Choroid plexus epithelial cell (primary cell): ENCODE measurements at places on chromosomes 6 and 20.
A peak's percentile ranks its signal among the peaks of the same experiment; 100 is the strongest.

DNA sequence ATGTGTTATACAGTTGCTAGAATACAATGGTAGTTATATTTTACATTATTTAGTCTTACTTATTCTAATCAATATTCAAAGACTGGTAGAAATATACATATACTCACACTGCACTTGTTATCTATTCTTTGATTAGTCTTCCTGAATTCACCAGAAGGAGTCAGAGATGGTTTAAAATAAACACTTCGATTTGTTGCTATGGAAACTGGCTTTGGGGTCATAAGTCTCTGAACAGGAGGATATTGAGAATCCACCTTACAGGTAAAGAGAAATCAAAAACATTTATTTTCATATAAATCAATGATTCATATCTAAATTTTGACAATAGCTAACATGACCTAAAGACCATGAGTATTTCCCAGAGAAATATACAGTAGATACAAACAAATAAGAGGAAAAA lies 41.6 kb downstream of the NUP153 start:
- no peak for DNase-seq

DNA sequence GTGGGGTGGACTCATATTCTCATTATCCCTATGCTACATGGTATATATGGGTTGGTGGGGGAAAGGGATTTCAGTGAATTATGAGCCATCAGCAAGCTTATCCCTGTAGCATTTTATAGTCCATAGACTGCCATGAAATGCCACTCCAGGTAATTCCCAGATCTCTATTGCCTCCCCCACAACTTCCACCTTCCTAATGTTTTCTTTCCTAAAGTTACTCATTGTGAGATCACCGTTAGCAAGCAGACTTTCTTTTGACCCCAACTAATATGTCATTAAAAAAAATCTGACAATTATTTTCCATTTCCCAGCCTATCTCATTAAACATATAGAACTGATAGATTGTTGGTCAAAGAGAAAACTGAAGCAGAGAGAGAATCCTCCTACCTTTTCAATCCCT lies 40.7 kb upstream of the TBX18 start:
- DNase-seq, result no peak

GRCh38 chr6:134590449-134590848 lies 272.5 kb upstream of the SGK1 start:
- no peak for DNase-seq

DNA sequence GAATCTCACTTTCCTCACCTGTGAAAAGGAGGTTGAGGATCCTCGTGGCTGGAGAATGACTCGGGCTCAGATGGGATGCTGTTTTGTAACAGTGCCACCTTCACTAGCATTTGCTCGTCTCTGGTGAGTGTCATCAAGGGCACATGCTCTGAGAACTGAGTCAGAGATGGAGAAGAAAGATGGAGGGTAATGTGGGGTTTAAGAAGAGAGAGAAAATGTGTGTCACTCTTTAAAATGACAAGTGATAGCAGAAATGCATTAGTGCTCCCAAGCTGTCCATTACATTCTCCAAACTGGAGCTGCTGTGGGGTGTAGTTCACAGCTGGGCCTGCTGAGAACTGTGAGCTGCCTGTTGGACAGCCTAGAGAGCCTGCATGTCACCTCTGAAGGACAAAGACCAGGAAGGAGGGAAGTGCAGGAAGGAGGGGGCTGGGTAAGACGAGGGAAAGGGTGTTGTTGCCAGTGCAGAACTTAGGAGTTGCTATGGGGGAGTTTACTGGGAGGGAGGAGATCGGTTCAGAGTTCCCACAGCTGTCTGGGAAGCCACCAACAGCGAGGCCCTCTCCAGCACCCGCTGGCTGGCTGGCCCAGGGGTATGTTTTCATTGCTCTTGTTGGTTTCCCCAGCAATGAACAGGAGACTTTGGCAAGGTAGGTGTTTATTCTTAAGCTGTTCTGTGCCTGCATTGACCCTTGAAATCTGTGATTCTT lies 19.8 kb downstream of the GMPR start:
- DNase-seq, result no peak

GRCh38 chr20:17810062-17810631 lies 110.4 kb downstream of the BANF2 start:
- no peak for DNase-seq

GRCh38 chr6:75745404-75745803 lies 3.6 kb upstream of the MYO6 start:
- no peak for DNase-seq

DNA sequence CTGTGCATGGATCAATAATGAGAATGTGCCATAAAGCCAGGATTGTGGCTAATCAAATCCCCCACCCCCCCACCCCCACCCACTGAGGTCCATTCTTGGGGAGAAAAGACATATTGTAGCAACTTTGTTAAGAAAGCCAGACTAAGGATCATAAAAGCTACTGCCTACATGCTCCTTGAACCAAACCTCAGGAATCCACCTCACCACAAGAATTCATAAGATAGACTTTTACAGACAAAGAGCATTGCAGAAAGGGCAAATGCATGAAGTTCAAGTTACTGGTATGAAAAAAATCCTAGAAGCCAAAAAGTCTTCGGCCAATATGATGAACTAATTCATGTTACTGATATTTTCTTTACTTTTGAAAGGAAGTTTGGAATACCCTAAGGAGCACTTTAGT lies 187.9 kb upstream of the ARID1B start:
- peak; percentile 84 for DNase-seq

DNA sequence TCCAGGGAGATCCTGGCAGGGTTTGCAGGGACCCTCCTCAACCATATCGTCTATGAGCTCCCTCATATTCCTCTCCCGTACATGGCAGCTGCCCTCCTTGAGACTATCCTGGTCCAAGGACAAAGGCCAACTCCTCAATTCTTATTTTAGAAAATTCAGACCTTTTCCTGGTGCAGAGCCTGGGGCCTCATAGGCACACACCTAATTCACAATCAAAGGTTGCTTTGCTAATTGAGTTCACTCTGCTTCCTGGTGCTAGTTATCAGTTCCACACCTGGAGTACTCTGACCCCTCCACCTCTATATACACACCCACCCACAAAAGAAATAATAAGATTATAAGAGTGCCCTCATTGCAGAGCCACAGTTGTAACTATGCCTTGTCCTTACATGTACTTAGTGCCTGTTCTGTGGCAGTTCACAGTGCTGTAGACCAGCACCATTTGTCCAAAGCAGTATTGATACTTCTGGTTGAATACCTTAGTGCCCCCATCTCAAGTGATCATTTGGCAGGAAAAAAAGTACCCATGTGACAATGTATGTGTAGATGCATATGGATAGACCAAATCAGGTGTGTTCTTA lies 38.7 kb downstream of the GSS start:
- no peak for DNase-seq

- DNase-seq, result no peak
These were observed 7.3 kb downstream of the VPS16 start for GRCh38 chr20:2847802-2848201.

- DNase-seq, result peak; percentile 67
These were observed 78.8 kb upstream of the MAP7 start for GRCh38 chr6:136628996-136629395.

GRCh38 chr6:137309078-137309762 lies 90.0 kb upstream of the IFNGR1 start:
- DNase-seq, result peak; percentile 90

DNA sequence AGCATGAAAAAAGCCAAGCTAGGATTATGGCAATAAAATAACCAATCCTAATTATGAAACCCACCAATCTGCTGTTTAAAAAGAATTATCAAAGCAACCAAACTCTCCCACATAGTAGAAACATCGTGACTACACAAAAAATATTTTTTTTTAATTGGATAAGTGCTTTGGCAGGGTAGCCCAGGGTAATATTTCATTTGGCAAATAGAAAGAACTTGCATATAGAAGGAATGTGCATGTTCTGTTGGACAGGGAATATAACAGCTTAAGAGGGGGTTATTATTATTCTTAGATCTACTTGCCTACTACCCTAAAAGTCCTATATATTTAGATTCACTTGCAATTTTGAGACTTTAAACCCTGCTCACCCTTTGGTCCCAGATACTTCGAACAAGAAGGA lies 972 bp downstream of the GSTA3 start:
- DNase-seq, result no peak

DNA sequence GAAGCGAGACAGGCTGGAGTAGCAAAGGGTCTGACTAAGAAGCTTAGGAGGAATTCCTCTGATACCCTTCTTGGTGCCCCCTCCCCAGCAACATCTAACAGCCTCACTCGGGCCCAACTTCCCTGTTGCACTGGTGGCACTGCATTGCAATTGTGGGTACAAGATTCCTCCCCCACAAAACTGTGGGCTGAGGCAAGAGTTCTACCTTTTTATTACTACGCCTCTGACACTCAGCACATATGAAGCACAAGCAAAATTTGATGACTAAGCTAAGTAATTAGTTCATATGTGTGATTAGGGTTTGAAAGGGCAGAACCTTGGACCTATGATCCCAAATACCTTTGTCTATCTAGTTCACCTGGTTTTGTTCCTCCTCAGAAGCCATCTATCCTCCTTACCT lies 83.5 kb downstream of the ZHX3 start:
- DNase-seq, result no peak

- no peak for DNase-seq
These were observed 199.0 kb upstream of the FBXL4 start for GRCh38 chr6:99146711-99147110.

DNA sequence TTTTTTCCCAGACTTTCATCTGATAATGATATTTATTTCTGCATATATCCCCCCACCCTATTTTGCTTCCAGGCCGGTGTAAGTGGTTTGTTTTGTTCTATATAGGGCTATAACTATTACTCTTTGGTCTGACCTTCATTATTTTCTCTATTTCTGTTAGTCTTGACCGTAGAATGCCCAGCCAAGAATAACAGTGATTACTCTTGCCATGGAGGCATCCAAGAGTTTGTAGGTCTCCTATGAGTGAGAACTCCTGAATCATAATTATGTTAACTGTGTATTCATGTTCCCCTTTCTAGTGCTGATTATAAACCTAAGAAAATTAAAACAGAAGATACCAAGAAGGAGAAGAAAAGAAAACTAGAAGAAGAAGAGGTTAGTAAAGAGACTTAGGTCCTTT lies 52.2 kb downstream of the TOP1 start:
- DNase-seq, result peak; percentile 65

GRCh38 chr20:50788045-50788991 lies 6.5 kb upstream of the BCAS4 start:
- DNase-seq, result peak; percentile 87

- no peak for DNase-seq
These were observed 42.2 kb downstream of the B4GALT5 start for GRCh38 chr20:49671433-49671832.

GRCh38 chr6:33820243-33820642 lies 16.4 kb upstream of the MLN start:
- DNase-seq, result no peak

DNA sequence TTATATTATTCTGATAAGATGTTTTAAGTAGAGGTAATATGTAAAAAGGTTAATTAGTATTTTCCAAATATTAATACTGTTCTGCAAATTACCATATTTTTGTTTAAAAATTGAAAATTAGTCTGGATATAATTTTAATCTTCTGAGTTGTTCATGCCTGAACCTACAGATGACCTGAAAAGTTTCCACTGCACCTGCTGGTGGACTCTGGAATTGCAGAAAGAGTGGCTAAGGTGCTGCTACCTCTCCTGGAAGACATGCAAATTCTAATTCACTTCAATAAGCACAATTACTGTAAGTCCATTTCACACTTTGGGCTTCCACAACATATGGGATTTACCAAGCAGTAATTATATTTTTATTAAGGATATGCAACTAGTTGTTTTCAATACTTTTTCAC lies 77.7 kb upstream of the OLIG3 start:
- peak; percentile 45 for DNase-seq

- DNase-seq, result no peak
These were observed 6.7 kb upstream of the C2 start for GRCh38 chr6:31920811-31921210.

- DNase-seq, result peak; percentile 21
These were observed 882 bp downstream of the CNR1 start for GRCh38 chr6:88165087-88165843.

DNA sequence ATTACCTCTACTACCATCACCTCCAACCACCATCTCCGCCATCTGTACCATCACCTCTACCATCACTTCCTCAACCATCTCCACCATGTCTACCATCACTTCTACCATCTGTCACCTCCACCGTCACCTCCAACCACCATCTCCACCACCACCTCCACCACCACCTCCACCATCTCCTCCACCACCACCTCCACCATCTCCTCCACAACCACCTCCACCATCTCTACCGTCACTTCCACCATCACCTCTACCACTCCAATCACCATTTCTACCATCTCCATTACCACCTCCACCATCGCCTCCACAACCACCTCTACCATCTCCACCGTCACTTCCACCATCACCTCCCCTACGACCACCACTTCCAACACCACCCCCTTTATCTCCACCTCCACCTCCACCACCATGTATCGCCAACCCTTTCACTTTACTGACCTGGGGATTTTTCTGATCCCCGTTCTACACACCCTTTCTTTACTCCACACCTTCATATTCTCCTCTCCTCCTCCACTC lies 2.3 kb downstream of the IPCEF1 start:
- no peak for DNase-seq

DNA sequence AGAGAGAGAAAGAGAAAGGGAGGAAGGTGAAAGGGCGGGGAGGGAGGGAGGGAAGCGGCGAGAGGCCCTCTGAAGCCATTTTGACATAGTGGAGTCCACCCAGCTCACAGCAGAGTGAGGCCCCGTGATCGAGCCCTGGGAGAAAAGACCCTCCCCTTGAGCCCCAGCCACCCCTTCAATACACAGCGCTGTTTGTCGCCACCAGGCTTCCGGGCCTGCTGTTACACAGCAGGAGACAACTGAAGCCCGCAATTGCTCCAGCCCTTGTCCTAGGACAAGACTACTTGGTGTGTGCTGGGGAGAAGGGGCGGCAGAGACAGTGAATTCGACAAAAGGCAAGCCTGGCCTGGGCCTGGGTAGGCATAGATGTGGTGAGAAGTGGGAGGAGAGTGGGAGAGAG lies 67.3 kb downstream of the PRR18 start:
- DNase-seq, result no peak

- peak; percentile 55 for DNase-seq
These were observed 42.6 kb downstream of the NCOA3 start for GRCh38 chr20:47544240-47544639.

DNA sequence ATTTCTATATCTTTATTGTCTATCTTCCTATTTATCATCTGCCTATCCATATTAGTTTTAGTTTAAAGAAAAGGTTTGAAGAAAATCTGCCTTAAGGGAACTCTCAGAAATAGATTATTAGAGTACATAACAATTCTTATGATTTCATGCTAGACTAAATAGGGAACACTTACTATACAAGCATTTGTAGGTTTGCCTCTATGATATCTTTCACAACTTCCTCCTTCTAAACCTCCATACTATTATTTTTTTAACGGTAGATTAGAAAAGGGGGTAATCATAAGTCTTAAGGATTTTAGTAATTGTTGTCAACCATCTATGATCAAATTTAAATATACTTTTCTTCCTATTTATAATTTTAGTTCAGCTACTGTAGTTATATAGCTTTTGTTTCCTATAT lies 11.6 kb upstream of the DSE start:
- no peak for DNase-seq
